Inflammatory macrophage treated with lipopolysaccharide for 1 hour (primary cell): ENCODE measurements at places on chromosomes 2 and 18.
A peak's percentile ranks its signal among the peaks of the same experiment; 100 is the strongest.

DNA sequence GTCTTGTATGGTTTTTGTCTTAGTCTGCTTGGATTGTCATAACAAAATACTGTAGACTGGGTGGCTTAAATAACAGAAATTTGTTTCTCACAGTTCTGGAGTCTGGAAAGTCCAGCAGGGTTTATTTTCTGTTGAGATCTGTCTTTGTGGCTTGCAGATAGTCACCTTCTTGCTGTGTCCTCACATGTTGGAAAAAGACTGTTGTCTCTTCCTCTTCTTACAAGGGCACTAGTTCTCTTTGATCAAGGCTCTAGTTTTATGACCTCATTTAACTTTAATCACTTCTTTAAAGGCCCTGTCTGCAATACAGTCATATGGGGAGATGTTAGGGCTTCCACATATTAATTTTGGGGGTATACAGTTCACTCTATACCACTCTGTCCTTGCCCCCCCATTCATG lies 56.5 kb downstream of the NBEAL1 start:
- DNase-seq, result no peak

- DNase-seq, result no peak
These were observed 72.9 kb upstream of the RPL31 start for GRCh38 chr2:100929147-100929546.

DNA sequence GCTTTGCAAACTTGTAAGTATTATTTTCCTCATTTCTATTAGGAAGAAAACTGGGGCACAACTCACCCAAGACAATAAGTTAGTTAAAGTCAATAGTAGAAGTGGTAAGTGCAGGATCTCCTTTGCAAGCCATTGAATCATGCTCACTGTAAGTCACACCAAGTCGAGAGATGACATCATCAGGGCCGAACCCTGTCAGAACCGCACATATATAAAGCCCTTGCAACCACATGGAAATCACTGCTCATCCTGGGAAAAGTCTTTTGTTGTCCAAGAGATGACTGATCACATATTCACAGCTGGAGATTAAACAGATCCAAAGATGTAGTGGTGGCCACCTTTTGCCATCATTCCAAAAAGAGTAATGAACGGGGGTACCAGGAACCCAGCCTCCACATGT lies 484.8 kb upstream of the ID2 start:
- DNase-seq, result no peak

- no peak for DNase-seq
These were observed 218.4 kb upstream of the FOSL2 start for GRCh38 chr2:28174211-28174610.

DNA sequence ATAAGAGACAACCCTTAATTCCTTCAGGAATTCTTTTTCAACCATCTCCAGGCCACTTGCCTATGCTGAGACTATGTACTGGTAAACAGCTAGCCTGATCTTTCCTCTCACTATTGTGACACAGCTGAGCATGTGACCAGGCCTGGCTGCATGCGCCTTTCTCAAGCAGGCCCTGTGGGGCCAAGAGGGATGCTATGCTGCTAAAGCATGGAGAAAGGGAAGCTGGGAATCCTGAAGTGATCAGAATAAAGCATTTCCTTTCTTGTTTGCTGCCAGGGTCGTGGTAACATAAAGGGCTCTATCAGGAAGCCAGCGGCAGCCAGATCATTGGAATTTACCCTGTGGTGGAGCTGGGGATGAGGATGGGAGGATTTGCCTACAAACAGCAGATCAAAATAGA lies 29.8 kb upstream of the LCLAT1 start:
- DNase-seq, result no peak

GRCh38 chr2:204794624-204795023 lies 249.3 kb downstream of the PARD3B start:
- no peak for DNase-seq

DNA sequence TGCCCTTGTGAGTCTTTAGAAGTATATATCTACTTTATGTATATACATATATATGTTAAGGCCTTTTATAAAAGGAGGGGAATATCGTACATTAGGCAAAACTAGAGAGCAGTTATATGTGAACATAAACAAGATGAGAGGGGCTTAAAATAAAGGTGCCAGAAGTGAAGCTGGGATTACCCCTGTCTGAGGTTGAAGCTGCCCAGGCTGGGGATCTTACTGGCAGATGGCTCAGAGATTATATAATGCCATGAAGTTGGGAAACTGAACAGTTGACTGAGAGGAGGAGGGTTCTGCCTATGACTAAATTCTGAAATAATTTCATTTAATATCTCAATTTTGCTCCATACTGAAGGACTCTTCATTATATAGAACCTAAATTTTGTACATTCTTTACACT lies 6.0 kb downstream of the PNO1 start:
- DNase-seq, result no peak

GRCh38 chr18:11511434-11512095 lies 97.8 kb upstream of the SLC35G4 start:
- no peak for DNase-seq

GRCh38 chr2:201174687-201175086 lies 8.3 kb upstream of the CASP10 start:
- no peak for DNase-seq

GRCh38 chr2:219736209-219736608 lies 108.8 kb downstream of the SLC4A3 start:
- DNase-seq, result peak; percentile 61

- DNase-seq, result no peak
These were observed 1209.3 kb upstream of the CHAC2 start for GRCh38 chr2:52558265-52558664.

GRCh38 chr2:205868053-205868452 lies 185.8 kb downstream of the NRP2 start:
- no peak for DNase-seq

- DNase-seq, result no peak
These were observed 455.4 kb upstream of the HNMT start for GRCh38 chr2:137508739-137509384.

GRCh38 chr2:17309741-17310339 lies 208.4 kb downstream of the RAD51AP2 start:
- peak; percentile 44 for DNase-seq

- DNase-seq, result no peak
These were observed 219.3 kb downstream of the AGAP1 start for GRCh38 chr2:235713189-235713588.

DNA sequence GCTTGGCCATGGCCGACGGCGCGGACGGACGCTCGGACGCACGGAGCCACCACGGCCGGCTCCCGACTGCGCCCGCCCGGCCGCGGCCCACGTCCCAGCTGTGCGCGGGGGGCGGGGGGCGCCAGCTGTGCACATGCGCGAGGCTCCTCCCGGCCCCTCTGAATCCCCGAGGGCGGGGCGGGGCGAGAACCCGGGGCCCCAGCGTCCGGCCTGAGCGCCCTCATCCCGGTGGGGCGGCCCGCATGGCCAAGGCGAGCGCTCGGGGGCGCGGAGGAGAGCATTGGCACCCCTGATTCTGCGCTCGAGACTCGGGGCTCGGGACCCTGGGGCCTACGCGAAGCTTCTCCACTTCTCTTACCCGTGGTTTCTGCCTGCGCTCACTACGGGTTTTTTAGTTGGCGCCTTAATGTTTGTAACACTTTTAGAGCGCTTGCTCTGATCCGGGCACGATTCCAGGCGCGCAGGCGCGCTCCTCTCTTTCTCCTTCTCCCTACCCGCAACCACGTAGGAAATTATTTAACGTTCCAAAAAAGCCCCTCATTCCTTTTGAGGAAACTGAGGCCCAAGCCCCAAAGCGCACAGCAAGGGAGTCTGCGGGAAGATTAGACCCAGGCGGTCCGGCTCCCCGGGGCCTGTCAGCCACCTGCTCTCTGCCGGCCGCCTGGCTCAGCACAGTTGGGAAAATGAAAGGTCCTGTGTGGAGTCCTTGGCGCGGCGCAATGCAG lies at the start of gene PXDN:
Gene PXDN, minus strand, starts transcription at position 70 of the 725 bp plus-strand sequence. Its CDS starts 60 bp downstream, at position 10.
- DNase-seq, result no peak

GRCh38 chr2:112740527-112740926 lies 19.7 kb downstream of the NT5DC4 start:
- no peak for DNase-seq

DNA sequence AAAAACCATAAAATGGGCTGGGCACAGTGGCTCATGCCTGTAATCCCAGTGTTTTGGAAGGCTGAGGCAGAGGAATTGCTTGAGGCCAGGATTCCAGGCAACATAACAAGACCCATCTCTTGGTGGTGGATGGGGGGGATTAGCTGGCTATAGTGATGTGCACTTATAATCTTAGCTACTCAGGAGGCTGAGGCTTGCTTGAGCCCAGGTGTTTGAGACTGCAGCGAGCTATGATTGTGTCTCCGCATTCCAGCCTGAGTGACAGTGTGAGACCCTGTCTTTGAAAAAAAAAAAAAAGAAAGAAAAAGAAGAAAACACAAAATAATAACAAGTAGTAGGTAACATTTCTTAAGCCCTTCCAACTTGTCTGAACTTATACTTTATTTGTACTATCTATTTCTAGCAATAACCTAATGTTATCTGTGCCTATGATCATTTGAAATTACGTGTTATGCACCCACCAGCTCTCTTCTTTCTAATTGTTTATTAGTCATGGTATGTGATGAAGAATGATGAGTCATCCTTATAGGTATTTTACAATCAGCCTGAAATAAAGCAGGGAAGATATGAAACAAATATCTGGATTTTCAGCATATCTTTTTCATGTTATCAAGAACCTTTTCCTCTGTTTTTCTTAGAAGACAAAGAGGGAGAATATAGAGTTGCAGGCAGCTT lies 129.3 kb upstream of the UNC80 start:
- no peak for DNase-seq

DNA sequence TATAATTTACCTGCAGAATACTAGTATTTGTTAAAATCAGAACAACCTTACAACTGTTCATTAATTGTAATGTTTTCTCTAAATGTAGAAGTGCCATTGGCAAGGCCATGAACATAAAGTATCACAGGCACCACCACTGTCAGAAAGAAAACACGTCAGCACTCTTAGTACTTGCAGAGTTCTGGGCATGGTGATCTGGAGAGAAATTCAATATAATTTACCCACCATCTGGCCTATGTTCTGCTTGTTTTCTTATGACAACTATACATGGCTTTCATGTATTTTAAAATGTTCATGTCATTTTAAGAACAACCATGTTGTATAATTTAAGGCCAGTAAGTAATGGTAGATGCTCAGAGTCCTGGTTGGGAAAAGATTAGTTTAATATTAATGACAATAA lies 114.2 kb upstream of the SULT1C3 start:
- DNase-seq, result no peak

DNA sequence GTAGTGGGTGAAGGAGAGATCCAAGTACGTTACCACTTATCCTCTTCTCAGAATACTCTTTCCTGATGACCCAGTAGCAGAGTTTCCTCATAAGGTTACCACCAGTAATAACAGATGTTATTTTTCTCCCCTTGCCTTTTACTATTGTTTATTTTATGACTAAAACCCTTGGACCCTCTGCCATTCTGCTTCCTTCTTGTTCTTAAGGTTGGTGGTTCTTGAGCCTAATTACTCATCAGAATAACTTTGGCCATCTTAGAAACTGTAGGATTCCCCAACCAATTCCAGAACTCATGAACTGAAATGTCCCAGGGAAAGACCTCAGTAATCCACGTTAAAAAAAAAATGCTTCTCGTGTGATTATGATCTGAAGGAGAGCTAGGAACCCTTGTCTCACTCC lies 64.9 kb downstream of the CHST9 start:
- no peak for DNase-seq

GRCh38 chr2:124026503-124026902 lies 1.4 kb downstream of the CNTNAP5 start:
- DNase-seq, result no peak

- no peak for DNase-seq
These were observed 241.5 kb downstream of the SH3RF3 start for GRCh38 chr2:109370399-109371035.

GRCh38 chr2:122261911-122262310 lies 506.5 kb downstream of the TSN start:
- DNase-seq, result no peak

- no peak for DNase-seq
These were observed 8.3 kb downstream of the CAPG start for GRCh38 chr2:85401844-85402243.

GRCh38 chr2:21770787-21771186 lies 647.0 kb downstream of the TDRD15 start:
- no peak for DNase-seq

GRCh38 chr2:70047451-70047850 lies 39.8 kb upstream of the PCBP1 start:
- peak; percentile 44 for DNase-seq

DNA sequence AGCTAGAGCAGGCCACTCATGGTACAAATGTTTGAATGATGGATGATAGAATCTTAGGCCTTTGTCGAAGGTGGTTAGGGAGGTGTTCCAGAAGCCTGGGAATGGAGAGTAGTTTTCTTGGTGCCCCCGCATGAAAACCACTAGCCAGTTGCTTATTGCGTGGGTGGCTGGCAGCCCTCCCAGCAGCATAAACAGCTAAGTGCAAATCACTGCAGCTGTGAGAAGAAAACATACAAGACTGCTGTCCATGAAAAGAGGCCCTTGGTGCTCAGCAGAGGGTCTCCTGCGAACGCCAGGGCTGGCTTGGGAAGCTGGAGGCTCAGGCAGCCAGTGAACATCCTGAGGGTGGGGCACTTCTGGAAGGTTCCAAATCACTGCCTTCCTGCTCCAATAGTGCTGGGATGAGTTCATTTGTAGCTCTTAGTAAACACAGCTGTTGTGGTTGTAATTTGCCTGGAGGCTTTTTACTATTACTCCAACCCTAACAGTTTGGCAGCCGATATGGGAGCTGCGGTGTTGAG lies 118.8 kb downstream of the MGAT5 start:
- no peak for DNase-seq

GRCh38 chr2:225598897-225599296 lies 199.4 kb downstream of the NYAP2 start:
- no peak for DNase-seq

GRCh38 chr2:26605195-26605998 lies 35.8 kb downstream of the CIB4 start:
- DNase-seq, result peak; percentile 78

- DNase-seq, result peak; percentile 65
These were observed at the start of gene DOCK10 for GRCh38 chr2:225041851-225042799. Gene DOCK10 (minus strand): TSS chr2:225042468. CDS start chr2:225042374, 94 bp downstream.

GRCh38 chr18:11095211-11095610 lies 54.2 kb downstream of the PIEZO2 start:
- no peak for DNase-seq

DNA sequence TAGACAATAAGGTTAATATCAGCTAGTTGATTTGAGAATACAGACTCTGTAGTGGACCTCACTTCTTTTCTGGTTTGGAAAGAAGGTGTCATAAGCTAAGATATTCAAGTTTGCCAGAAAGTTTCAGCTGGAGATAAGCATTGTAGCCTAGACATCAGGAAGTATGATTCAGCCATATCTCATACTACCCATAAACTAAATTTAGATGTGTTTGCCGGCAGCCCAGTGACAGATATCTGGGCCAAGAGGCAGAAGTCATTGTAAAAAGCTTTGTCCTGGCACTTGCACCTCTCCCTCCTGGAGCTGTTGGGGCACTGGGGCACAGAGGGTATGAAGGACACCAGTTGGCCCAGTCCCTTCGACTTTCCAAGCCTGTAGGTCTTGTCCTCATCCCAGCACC lies 128.0 kb downstream of the EPHA4 start:
- DNase-seq, result no peak

GRCh38 chr2:127015106-127015910 lies 91.6 kb downstream of the BIN1 start:
- DNase-seq, result no peak
